Dermis microvascular lymphatic vessel endothelial cell (primary cell): ENCODE measurements at places on chromosomes 1 and 21. TPM values are rescaled to one million over a fixed set of nuclear protein-coding genes. Genes with fewer than 3 reads are reported as not detected.

The KRTAP19-8 gene
- total RNA-seq: not detected in 2 replicates

The HCRTR1 gene
- 0.77 and 2.8 TPM in 2 replicates for total RNA-seq

The OPRD1 gene
- not detected in 2 replicates for total RNA-seq

The DFFB gene
- total RNA-seq: 11.2 and 11.4 TPM in 2 replicates

The B3GALT5 gene
- not detected in 2 replicates for total RNA-seq

The G0S2 gene
- total RNA-seq: 0.25 and 1.2 TPM in 2 replicates

The KRTAP21-2 gene
- not detected in 2 replicates for total RNA-seq

The DLGAP3 gene
- total RNA-seq: under 0.01 TPM in 2 replicates

The KRTAP7-1 gene
- total RNA-seq: not detected in 2 replicates

The AIRE gene
- total RNA-seq: not detected in 2 replicates

The RNF11 gene
- 71.2 and 120 TPM in 2 replicates for total RNA-seq

The C1orf87 gene
- total RNA-seq: not detected in 2 replicates

The NUAK2 gene
- total RNA-seq: 3.1 and 3.5 TPM in 2 replicates

The OR6N1 gene
- not detected in 2 replicates for total RNA-seq

The PPCS gene
- 27.2 and 32.4 TPM in 2 replicates for total RNA-seq

The SIM2 gene
- not detected in 2 replicates for total RNA-seq

The LCE6A gene
- total RNA-seq: not detected in 2 replicates

The ANKRD65 gene
- 0.25 and 0.26 TPM in 2 replicates for total RNA-seq

The OR14A2 gene
- not detected in 2 replicates for total RNA-seq

The GNL2 gene
- 50.6 and 61.4 TPM in 2 replicates for total RNA-seq

The NADK gene
- total RNA-seq: 33.1 and 37.8 TPM in 2 replicates

The TGFB2 gene
- total RNA-seq: 13.4 and 32.7 TPM in 2 replicates

The STIL gene
- 4.6 and 7.2 TPM in 2 replicates for total RNA-seq
